Keratinocyte (primary cell): ENCODE measurements at places on chromosomes 2 and 18. TPM values are rescaled to one million over a fixed set of nuclear protein-coding genes. Genes with fewer than 3 reads are reported as not detected.

The ITGB1BP1 gene
- polyA plus RNA-seq = 84.9 to 169 TPM (median 110 TPM) in 3 replicates

The SLC4A5 gene
- 0.08 to 0.45 TPM (median 0.22 TPM) in 3 replicates for polyA plus RNA-seq

The TFCP2L1 gene
- 29.4 to 35.8 TPM (median 31.0 TPM) in 3 replicates for polyA plus RNA-seq

The VWC2L gene
- not detected in 3 replicates for polyA plus RNA-seq

The ALPP gene
- polyA plus RNA-seq = not detected in 3 replicates

The TCF23 gene
- polyA plus RNA-seq = not detected in 3 replicates

The ITGA4 gene
- 2.5 to 4.7 TPM (median 4.6 TPM) in 3 replicates for polyA plus RNA-seq

The GAREM2 gene
- 0.03 to 0.17 TPM (median 0.06 TPM) in 3 replicates for polyA plus RNA-seq

The CNGA3 gene
- polyA plus RNA-seq = 0.01 TPM in 2 of 3 replicates, not detected in the other

The PMAIP1 gene
- 24.1 to 49.1 TPM (median 31.8 TPM) in 3 replicates for polyA plus RNA-seq

The MROH2A gene
- polyA plus RNA-seq = 0.17 to 0.37 TPM (median 0.33 TPM) in 3 replicates

The ALK gene
- polyA plus RNA-seq = not detected in 3 replicates

The LRP1B gene
- 0.01 TPM in 1 of 3 replicates, not detected in the others for polyA plus RNA-seq

The LRATD1 gene
- polyA plus RNA-seq = 4.3 to 5.4 TPM (median 4.6 TPM) in 3 replicates

The RMND5A gene
- polyA plus RNA-seq = 19.0 to 26.0 TPM (median 24.7 TPM) in 3 replicates

The TRIM43 gene
- polyA plus RNA-seq = not detected in 3 replicates

The RNF125 gene
- 3.2 to 4.5 TPM (median 3.9 TPM) in 3 replicates for polyA plus RNA-seq

The EFHD1 gene
- not detected in 3 replicates for polyA plus RNA-seq

The LCT gene
- 0.01 TPM in 1 of 3 replicates, not detected in the others for polyA plus RNA-seq

The AOX1 gene
- 8.3 to 13.1 TPM (median 12.2 TPM) in 3 replicates for polyA plus RNA-seq

The LDLRAD4 gene
- polyA plus RNA-seq = under 0.01 to 0.04 TPM in 2 of 3 replicates, not detected in the other

The RNF103 gene
- polyA plus RNA-seq = 11.0 to 15.7 TPM (median 11.7 TPM) in 3 replicates

The FOXI3 gene
- 0.02 TPM in 1 of 3 replicates, not detected in the others for polyA plus RNA-seq

The ALS2 gene
- 21.3 to 25.8 TPM (median 23.4 TPM) in 3 replicates for polyA plus RNA-seq

The L3MBTL4 gene
- polyA plus RNA-seq = 0.11 to 0.17 TPM (median 0.15 TPM) in 3 replicates

The MEP1B gene
- 0.03 TPM in 1 of 3 replicates, not detected in the others for polyA plus RNA-seq

The SCN3A gene
- polyA plus RNA-seq = 0.01 TPM in 1 of 3 replicates, not detected in the others

The SIX3 gene
- not detected in 3 replicates for polyA plus RNA-seq

The ANKRD62 gene
- polyA plus RNA-seq = not detected in 3 replicates

The FSIP2 gene
- 0.31 to 0.45 TPM (median 0.38 TPM) in 3 replicates for polyA plus RNA-seq

The SERPINB13 gene
- polyA plus RNA-seq = 15.5 to 69.8 TPM (median 44.6 TPM) in 3 replicates

The GAL3ST2 gene
- polyA plus RNA-seq = 0.05 TPM in 1 of 3 replicates, not detected in the others

The C2orf81 gene
- 0.58 to 1.5 TPM (median 0.89 TPM) in 3 replicates for polyA plus RNA-seq

The CRACDL gene
- polyA plus RNA-seq = 1.4 to 2.1 TPM (median 1.6 TPM) in 3 replicates

The NT5DC4 gene
- polyA plus RNA-seq = 0.03 to 1.00 TPM (median 0.07 TPM) in 3 replicates

The STARD6 gene
- polyA plus RNA-seq = 0.30 TPM in 1 of 3 replicates, not detected in the others

The NAT8 gene
- polyA plus RNA-seq = not detected in 3 replicates

The G6PC2 gene
- polyA plus RNA-seq = not detected in 3 replicates

The TXNDC2 gene
- 0.03 TPM in 1 of 3 replicates, not detected in the others for polyA plus RNA-seq
